Right cardiac atrium (tissue), 5 donors: ENCODE measurements at places on chromosomes 11 and 22. TPM values are rescaled to one million over a fixed set of nuclear protein-coding genes. Genes with fewer than 3 reads are reported as not detected.

CASTOR1 gene
- total RNA-seq, result 7.0 TPM

DAGLA gene
- 6.6 TPM for total RNA-seq

- no peak for DNase-seq
Measured at GRCh38 chr22:36795633-36796032, 19.7 kb upstream of the IFT27 start.

DNA sequence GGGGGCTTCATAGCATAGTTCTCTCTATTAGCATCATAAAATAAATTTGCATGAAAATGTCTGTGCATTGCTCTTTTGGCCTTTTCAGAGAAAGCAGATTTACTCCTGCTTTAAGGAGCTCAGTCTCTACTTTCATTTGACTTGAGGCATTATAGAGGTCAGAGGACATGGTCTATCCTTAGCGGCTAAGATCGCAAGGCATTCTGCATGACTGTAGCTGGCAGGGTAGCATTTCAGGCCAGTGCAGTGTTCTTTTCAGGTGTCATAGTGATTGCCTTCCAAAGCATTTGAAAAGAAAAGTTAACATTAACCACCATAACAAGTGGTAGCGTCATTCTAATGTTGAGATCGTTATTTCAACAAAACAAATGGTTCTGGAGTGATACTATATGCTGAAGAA is 126.5 kb downstream of the NCAM1 start:
- DNase-seq, result no peak

DNA sequence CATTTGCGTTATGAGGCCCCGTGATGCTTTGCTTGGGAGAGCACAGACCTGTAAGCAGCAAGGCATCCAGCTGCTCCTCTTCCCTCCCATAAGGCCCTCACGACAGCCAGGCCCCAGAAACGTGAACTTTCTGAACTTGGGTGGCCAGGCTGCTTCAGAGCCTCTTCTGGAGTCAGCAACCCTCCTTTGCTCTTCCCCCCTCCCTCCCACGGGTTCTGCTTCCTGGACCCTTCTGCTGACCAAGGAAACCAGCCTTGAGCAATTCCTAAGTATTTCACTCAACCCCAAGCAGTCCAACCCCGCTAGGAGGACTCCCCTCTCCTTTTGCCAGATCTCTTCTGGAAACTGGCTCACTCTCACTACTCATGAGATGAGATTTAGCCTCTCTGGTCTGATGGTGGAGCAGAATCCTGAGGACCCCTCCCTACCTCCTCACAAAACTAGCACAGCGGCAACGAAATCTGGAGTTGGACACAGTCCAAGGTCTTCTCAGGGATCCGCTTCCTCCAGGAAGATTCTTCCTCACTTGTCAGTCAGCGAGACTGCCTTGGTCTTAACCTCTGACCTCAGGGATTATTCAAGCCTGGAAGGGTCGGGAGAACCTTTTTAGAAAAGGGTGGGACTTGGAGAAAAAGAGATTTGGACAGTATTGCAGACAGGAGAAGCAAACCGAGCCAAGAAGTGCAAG is 86.2 kb downstream of the UBASH3B start:
- DNase-seq, result peak; percentile 32
